ENCODE measurements at places on chromosomes 13 and 19.

DNA sequence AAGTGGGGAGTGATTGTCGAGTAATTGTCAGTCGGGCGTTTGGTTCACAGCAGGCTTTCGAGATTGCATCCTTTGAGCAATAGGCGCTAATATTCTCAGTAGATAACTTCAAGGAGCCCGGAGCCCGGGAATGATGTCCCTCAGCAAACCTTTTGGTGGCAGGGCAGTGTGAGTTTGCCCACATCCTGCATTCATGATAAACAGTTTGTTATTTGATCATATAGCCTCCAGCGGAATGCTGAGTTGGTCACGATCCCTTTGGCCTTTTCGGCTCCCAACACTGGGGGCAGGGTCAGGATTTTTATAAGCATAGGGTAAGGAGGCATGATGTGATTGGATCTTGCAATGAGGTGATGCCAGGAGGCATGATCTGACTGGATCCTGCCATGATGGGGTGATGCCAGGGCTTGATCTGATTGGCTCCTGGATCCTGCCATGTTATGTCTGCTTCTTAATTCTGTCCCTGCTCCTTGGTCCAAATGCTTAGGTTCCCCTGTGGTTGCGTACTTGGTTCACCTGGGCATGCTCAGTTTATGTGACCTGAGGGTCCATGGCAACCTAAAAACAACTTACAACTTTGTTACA lies 38.2 kb upstream of the IGSF23 start:
- no peak for DNase-seq

- DNase-seq, result no peak
Observed at GRCh38 chr19:19475015-19475765, 40.2 kb downstream of the TSSK6 start.

- no peak for DNase-seq
Observed at GRCh38 chr13:33188093-33188882, 97.3 kb downstream of the STARD13 start.

DNA sequence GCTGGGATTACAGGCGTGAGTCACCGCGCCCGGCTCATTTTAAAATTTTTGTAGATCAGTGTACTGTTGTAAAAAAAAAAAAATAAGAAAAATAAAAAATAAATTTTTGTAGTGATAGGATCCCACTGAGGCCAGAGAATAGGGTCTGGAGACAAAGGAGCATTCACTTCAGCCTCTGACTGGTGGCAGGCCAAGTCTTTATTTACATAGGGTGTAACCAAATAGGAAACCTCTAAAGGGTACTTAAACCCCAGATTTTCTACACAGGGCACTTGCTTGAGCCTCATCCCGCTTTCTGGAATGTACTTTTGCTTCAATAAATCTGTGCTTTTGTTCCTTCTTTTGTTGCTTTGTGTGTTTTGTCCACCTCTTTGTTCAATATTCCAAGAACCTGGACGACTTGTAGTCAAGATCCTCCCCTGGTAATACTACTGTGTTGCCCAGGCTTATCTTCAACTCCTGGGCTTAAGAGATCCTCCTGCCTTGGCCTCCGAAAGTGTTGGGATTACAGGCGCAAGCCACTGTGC lies 2.1 kb upstream of the PDCD2L start:
- no peak for DNase-seq

- DNase-seq, result no peak
Observed at GRCh38 chr19:34997071-34997617, 3.0 kb upstream of the GRAMD1A start.

GRCh38 chr13:101123028-101123427 lies 293.3 kb downstream of the NALCN start:
- DNase-seq, result no peak

DNA sequence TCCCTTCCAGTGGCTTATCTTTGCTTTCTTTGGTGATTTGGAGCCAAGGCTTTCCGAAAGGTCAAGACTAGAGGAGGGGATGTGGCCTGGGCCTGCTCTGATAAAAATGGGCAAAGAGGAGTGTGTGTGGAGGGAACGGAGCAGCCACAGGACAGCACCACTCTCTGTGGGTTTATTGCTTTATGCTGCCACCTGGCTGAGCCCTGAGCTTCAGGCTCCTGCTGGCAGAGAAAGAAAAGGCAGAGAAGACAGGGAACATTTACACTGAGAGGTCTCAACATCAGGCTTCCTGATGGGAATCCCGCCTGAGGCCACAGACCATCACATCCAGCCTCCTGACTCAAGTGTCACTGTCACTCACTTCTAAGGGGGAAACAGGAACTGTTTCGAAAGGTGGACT lies 9.2 kb upstream of the GSX1 start:
- DNase-seq, result peak; percentile 16

GRCh38 chr19:28388988-28389387 lies 824.0 kb downstream of the UQCRFS1 start:
- DNase-seq, result no peak

- no peak for DNase-seq
Observed at GRCh38 chr19:53808710-53809125, 15.4 kb downstream of the NLRP12 start.

GRCh38 chr13:74767050-74767449 lies 632.8 kb upstream of the KLF12 start:
- DNase-seq, result no peak

DNA sequence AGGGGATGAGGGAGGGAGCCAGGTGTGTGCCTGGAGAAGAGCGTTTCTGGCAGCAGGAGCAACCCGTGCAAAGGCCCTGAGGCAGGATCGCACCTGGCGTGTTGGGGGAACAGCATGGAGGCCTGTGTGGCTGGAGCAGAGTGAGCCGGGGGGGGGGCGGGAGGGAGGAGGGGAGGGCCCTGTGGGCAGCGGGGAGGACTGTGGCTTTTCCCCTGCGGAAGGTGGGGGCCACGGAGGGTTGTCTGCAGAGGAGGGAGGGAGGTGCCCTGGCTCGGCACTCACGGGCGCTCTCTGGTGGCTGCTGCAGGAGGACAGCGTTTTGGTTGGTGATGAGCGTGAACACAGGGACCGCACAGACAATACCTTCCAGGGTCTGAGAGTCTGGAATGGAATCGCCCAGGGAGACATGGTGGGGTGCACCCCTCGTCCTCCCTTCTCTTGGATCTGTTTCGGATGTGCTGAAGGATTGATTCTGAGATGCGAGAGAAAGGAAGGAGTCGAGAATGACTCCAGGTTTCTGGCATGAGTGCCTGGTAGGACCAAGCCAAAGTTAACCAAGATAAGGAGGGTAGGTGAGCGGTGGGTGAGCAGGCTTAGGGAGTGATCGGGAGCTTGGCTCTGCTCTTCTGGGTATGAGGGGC lies 6.5 kb downstream of the RAB11B start:
- DNase-seq, result no peak

DNA sequence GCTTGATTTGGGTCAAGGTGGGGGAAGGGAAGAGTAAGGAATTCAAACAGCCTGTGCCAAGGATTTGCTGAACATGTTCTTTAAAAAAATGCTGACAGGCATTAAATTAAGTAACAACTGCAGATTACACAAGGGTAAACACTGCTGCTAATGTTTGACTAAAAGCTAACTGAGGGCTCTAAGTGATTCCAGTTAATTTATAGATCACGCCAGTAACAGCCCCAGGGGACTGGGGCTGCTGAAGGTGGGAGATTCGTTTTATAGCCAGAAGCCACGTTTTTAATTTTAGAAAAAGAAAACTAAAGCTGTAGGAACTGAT lies 321.7 kb downstream of the DLEU7 start:
- DNase-seq, result no peak

- DNase-seq, result no peak
Observed at GRCh38 chr13:113747291-113747833, 11.7 kb upstream of the TMEM255B start.

- peak; percentile 55 for DNase-seq
Observed at GRCh38 chr13:44318161-44318560, 55.5 kb upstream of the SERP2 start.
